ENCODE measurements at places on chromosomes 1 and 21. TPM values are rescaled to one million over a fixed set of nuclear protein-coding genes. Genes with fewer than 3 reads are reported as not detected.

Gene TIE1
- total RNA-seq = 49.6 TPM

Gene TEDDM1
- not detected for total RNA-seq

Gene SDC3
- 8.9 TPM for total RNA-seq

Gene NR1I3
- total RNA-seq = not detected

Gene AMIGO1
- total RNA-seq = 8.4 TPM

Gene THEM5
- total RNA-seq = not detected

Gene PTGFR
- 17.2 TPM for total RNA-seq

Gene F13B
- total RNA-seq = not detected

Gene DMRTA2
- under 0.01 TPM for total RNA-seq

Gene TNN
- total RNA-seq = 5.7 TPM

Gene SDF4
- total RNA-seq = 28.2 TPM

Gene SELL
- total RNA-seq = 8.4 TPM

Gene CNR2
- total RNA-seq = under 0.01 TPM

Gene PPM1J
- 1.0 TPM for total RNA-seq

Gene APCS
- total RNA-seq = 0.52 TPM

Gene OBSCN
- total RNA-seq = 460 TPM

Gene LRRC3
- total RNA-seq = 0.52 TPM

Gene GPR37L1
- under 0.01 TPM for total RNA-seq

Gene TACSTD2
- total RNA-seq = 0.52 TPM

Gene SELP
- total RNA-seq = 0.52 TPM

Gene C1orf167
- 6.8 TPM for total RNA-seq

Gene ZC3H12A
- total RNA-seq = 1.0 TPM

Gene ENSA
- total RNA-seq = 63.7 TPM

Gene TMEM61
- not detected for total RNA-seq

Gene HTR6
- not detected for total RNA-seq

Gene DCST1
- not detected for total RNA-seq

Gene EPHA10
- total RNA-seq = not detected

Gene SH2D5
- total RNA-seq = under 0.01 TPM

Gene SPOCD1
- not detected for total RNA-seq

Gene AIRE
- total RNA-seq = not detected

Gene RIPPLY3
- not detected for total RNA-seq

Gene LEPR
- total RNA-seq = 11.0 TPM

Gene CHAF1B
- total RNA-seq = 2.1 TPM

Gene PPIAL4G
- not detected for total RNA-seq

Gene HSPA6
- 0.52 TPM for total RNA-seq

All from skeletal muscle tissue (tissue), 5 donors.